ENCODE measurements at places on chromosomes 4 and X. TPM values are rescaled to one million over a fixed set of nuclear protein-coding genes. Genes with fewer than 3 reads are reported as not detected.

Gene HTN1
- not detected for total RNA-seq

Gene CFAP99
- total RNA-seq: not detected

Gene SULT1B1
- total RNA-seq: 0.12 TPM

Gene GPR50
- not detected for total RNA-seq

Gene CCDC110
- total RNA-seq: 2.0 TPM

Gene TMEM31
- total RNA-seq: not detected

Gene ERAS
- total RNA-seq: not detected

Gene ERCC6L
- 12.4 TPM for total RNA-seq

Gene CXorf49
- not detected for total RNA-seq

Gene AKAP4
- total RNA-seq: not detected

Gene AFP
- total RNA-seq: 1.7 TPM

Gene IL13RA2
- 100 TPM for total RNA-seq

Gene AKAP17A
- total RNA-seq: 26.0 TPM

Gene CXCL9
- total RNA-seq: not detected

Gene DACH2
- total RNA-seq: not detected

Gene ENPEP
- 0.12 TPM for total RNA-seq

Gene FGD1
- 7.0 TPM for total RNA-seq

Gene RTL9
- 0.11 TPM for total RNA-seq

Gene TLR8
- total RNA-seq: not detected

Gene CT45A3
- total RNA-seq: not detected

Gene KLB
- not detected for total RNA-seq

Gene FGFBP2
- total RNA-seq: not detected

Gene AFM
- not detected for total RNA-seq

Gene SLC34A2
- not detected for total RNA-seq

Gene FAM9C
- total RNA-seq: 0.12 TPM

Gene AP1AR
- total RNA-seq: 46.5 TPM

Gene BCAP31
- total RNA-seq: 188 TPM

Gene FBXW7
- total RNA-seq: 64.1 TPM

Gene CT47A1
- total RNA-seq: not detected

Gene USP17L25
- total RNA-seq: not detected

Gene IGFBP7
- 336 TPM for total RNA-seq

Gene GABRE
- total RNA-seq: 15.2 TPM

Gene PPBP
- not detected for total RNA-seq
